ENCODE measurements at places on chromosomes 11 and 22.

DNA sequence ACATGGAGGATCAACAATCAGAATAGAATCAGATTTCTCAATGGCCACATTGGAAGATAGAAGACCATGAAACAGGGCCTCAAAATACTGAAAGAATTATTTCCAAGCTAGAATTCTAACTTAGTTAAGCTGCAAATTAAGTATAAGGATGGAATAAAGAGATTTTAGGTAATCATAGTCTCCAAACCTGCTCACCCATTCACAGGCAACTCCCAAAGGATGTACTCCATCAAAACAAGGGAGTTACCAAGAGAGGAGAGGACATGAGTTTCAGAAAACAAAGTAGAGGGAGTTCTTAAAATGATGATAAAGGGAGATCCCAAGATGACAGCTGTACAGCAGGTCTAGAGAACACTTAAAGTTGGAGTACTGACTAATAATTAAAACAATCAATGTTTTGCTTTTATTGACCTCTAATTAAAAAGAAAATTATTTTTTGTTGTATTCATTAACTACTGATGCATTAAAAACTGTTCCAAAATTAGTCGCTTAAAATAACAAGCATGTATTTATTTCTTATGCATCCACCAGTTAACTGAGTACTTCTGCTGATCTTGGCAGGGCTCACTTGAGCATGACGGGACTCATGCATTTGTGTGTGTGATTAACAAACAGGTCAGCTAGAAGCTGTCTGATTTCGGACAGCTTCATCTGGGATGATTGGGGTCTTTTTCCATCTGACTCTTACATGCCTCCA is 95.6 kb downstream of the CD44 start:
- DNase-seq: no peak

- DNase-seq: no peak
Measured at GRCh38 chr11:76629853-76630599, 40.5 kb downstream of the LRRC32 start.

DNA sequence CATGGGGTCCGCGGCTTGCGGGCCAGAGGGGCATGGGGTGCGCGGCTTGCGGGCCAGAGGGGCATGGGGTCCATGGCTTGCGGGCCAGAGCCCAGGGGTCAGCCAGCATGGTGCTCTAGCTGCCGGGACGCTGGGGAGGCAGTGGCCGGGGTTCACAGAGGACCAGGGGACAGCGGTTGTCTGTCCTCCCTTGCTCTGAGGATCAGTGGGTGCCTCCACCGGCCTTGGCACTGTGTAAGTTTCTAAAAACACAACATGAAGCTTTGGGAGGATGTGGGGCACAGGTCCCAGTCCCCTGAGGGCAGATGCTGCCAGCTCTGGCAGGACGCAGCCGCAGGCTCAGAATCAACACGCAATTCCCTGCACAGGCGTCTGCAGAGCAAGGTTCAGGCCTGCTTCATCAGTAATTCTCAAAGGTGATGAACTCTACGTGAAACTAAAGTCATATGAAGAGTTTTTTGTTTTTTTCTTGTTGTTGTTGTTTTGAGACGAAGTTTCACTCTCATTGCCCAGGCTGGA is 3.0 kb downstream of the MLC1 start:
- no peak for DNase-seq

- no peak for DNase-seq
Measured at GRCh38 chr22:17232406-17232805, 13.2 kb upstream of the ADA2 start.

GRCh38 chr11:67120881-67121710 is 2.0 kb downstream of the KDM2A start:
- DNase-seq: no peak

- DNase-seq: no peak
Measured at GRCh38 chr11:134374171-134374570, 37.9 kb downstream of the B3GAT1 start.

DNA sequence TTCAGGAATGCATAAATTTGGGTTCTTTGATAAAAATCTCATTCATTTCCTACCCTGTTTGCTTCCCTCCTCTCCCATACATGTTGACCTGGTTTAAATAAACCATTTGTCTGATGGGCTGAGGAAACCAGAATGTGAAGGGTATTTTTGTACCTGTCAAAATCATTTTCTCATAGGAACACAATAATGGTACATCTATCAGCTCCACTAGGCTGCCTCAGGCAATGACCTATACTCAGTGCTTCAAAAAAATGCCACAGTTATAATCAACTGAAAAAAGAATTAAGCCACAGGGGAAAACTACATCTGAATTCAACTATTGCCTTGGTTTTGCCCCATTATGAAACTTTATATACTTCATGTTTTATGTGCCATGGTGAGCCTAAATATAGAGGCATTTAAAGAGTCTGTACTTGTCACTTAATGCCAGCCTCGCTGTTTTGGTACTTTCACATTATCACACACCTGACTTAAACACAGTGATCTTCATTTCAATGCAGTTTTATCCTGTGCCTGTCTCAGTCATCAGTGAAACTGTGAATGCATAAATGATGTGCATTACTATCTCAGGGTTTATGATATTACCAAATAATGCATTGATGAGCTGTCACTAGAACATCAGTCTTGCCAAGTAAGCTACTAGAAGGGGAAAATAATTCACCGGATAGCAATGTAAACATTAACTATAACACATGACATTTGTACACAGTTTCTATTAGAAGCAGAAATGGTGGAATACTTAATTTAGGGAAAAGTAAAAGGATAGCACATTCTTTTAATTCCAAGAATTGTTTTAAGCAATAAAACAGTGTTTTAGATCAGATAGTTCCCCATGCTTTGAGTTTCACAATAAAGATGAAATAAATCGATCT is 92.7 kb downstream of the MSANTD4 start:
- no peak for DNase-seq

GRCh38 chr11:126426820-126427749 is 71.6 kb downstream of the ST3GAL4 start:
- no peak for DNase-seq

- peak; percentile 39 for DNase-seq
Measured at GRCh38 chr11:30192620-30193019, 38.2 kb upstream of the FSHB start.

DNA sequence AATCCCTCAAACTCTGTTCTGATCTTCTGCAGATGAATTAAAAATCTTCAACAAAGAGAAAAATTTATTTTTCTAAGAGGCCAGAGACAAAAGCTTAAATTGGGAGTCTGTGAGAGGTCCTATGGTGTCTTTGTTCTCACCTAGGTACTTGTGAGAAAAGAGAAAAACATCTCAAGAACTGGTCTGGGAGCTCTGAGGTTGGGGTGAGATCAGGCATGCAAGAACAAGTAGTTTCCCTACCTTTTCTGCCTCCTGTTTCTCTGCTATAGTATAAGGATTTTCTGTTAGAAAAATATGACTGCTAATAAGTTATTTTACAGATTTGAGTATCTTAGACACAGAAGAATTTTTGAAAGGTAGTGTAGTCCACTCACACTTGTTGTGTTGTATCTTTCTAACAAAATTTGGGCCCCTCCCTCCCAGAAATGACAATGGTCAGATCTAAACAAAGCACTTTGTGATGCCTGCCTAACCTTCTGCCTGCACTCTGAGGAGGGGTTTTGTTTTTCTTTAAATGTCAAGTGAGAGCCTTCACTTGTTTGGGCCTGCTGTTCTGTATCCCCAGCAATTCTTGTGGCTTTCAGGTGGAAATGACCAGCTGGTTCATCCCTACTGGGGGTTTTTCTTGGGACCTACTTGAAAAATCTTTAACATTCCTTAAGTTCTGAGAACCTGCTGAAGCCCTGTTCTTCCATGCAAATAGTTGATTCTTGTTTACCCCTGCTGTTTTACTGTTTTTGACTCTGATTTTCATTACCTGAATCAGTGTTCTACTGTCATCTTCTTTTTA is 13.6 kb upstream of the OR51S1 start:
- no peak for DNase-seq

GRCh38 chr11:37280200-37280599 is 682.2 kb upstream of the RAG2 start:
- DNase-seq: no peak

GRCh38 chr11:120339394-120339890 is 3.2 kb downstream of the ARHGEF12 start:
- no peak for DNase-seq

DNA sequence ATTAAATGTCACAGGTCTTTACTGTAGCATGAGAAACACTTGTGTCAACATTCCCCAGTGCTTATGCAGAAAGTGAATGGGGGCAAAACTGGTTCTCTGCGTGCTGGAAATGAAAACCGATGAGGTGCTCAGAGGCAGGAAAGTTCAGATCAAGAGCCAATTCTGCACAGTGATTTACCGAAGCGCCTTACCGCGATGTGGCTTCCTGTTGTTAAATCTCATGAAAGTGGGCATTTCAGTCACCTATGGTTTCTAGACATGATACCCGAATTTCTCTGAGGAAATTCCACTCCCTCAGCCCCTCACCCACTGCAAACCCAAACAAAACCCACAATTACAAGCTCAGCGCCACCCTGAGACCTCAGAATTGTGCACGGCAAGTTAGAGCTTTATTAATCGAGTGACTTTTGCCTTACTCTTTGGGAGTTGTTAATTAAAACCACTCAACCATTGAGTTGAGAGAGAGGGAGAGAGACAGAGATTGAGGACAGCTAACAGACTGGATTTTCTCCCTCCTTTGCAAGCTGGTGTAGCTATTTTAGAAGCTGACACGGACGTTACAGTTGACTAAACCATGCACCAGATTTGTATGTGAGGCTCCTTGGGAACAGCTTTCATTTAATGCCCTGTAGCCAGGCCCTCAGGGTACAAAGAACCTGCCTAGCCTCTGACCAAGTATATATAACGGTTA is 196.4 kb downstream of the DBX1 start:
- no peak for DNase-seq

DNA sequence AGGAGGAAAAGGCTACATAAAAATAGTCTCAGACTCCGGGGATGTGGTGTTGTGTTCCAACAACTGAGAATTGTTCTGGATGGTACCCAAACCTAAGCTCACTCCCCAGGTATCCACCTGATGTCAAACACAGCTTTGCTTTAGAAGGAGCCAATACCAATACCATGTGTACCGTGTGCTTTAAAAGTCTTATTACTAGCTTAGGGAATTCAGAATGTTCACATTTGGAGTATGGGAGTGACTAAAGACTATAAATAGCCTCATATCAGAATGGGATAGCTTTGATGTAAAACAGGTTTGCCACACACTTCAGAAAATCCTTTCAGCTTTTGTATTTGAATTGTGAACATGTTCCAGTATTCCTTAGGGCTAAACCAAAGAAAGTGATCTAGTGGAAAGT is 248.7 kb upstream of the ARHGAP42 start:
- no peak for DNase-seq

DNA sequence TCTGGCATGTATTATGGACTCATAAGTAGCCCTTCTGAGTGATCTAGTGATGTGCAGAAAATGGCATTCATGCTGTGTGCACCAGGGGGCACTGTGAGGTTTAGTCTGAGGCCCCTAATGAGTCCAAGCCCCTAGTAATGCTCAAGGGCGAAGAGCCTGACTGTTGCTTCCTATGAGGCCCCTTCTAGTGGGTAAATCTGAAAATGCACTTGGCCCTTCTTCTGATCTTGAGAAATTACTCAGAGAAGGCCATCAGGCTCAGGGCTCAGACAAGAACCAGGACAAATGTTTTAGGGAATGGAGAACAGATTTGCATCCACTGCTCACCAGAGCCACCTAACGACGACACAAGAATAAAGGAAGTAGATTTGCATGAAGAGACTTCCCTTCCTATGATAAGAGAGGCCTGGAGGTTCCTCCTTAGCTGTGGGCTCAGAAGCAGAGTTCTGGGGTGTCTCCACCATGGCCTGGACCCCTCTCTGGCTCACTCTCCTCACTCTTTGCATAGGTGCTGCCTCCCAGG is 75.8 kb downstream of the GGTLC2 start:
- no peak for DNase-seq

DNA sequence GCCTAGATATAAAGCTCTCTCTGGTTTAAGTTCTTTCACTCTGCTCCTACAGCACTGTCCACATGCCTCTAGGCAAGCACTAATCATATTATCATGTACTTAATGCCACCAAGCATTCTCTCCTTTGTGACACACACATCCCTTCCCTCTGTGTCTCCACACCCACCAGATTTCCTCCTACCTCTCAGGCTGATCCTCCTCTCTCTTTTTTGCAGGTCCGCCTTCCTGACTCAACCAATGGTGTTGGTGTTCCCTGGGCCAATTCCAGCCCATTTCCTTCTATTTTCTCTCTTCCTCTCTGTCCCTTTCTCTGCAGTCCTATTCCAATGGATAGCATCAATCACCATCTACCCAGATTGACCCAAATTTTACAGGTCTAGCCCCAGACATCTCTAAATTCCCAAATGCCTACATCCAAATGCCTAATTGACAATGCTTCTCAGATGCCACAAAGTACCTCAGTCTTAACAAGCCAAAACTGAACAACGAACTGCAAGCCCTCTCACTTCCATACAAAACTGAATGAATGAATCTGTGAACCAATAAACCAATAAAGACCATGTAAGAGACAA is 504 bp upstream of the ZNF215 start:
- no peak for DNase-seq

- DNase-seq: no peak
Measured at GRCh38 chr11:27431808-27432207, 40.8 kb downstream of the LGR4 start.

- no peak for DNase-seq
Measured at GRCh38 chr11:44793350-44794090, 66.8 kb downstream of the TSPAN18 start.

- no peak for DNase-seq
Measured at GRCh38 chr11:114066046-114066648, 6.6 kb downstream of the ZBTB16 start.

DNA sequence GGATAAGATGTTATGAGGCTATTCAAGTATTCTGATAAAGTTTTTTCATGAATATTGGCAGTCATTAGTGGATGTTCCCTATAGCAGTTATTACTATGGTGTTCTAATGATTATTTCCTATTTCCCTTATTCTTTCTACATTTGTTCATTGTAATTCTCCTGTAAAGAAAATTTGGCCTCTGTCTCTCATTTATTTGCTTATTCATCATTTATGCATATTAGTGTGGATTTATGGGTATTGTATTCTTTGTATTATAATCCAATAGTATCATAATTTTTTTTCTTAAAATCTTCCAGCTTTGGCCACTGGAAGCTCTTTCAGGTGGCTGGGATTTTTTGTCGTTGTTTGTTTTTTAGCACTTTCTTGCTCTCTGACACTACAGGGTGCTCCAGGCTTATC is 47.3 kb downstream of the JAM3 start:
- no peak for DNase-seq

- DNase-seq: no peak
Measured at GRCh38 chr11:130050257-130050656, 19.4 kb upstream of the APLP2 start.

DNA sequence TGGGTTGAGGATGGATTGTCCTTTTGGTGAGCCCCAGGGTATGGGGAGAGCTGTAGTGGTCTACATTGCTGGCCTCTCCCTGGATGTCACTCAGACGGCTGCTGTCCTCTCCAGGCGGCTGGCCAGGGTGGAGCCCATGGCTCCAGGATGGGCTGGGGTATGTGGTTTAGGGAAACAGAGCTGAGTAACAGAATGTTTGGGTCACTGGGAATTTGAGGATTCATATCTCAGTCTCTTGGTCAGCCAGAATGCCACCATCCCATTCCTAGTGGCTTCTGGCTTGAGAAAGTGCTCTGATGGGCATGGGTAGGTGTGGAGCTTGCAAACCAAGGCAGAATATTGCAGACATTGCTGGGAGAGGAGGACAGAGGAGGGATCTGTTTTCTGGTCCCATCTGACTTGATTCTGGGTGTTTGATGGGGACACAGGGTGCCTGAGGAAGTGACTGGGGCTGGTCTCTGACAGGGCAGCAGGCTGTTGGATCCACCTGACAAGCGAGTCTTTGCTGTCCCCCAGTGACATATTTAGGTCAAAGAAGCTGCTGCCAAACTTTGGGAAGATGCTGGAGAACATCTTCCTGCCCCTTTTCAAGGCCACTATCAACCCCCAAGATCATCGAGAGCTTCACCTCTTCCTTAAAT is 41.4 kb downstream of the AMPD3 start:
- DNase-seq: no peak

All from LNCaP clone FGC (cell line).